ENCODE measurements at places on chromosomes 5 and 9.

DNA sequence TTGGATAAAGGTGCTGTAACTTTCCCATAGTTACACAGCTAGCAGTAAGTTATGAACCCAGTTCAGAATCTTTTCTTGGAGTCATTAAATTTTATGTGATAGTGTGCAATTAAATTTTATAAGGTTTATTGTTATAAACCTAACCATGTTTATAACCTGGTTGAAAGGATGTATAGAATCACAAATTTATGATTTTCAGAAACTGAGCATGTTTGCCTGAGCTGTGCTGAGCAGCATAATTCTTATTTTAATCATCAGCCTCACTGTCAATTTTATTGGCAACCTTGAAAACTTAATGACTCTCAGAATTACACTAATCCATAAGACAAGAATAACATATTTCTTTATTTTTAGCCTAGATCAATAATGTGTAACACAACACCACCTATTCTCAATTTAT, 46.9 kb downstream of the ADAMTS19 start:
- no peak for DNase-seq

DNA sequence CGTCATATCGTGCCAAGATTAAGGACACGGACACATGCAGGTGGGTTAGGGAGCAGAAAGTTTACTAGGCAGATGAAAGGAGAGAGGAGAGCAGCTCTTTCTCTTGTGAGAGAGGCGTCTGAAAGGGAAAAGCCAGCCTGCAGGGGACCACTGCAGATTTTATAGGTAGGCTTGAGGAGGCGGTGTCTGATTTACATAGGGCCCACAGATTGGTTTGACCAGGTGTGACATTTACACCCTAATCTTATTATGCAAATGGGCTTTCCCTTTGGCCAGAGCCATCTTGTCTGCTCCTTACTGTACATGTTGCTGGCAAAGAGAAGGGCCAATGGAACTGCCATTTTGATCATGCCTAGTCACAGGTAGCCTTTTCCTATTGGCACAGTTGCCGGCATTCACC, 137.2 kb upstream of the TAF11L2 start:
- no peak for DNase-seq

GRCh38 chr5:6410421-6410820, 32.1 kb upstream of the MED10 start:
- DNase-seq, result no peak

GRCh38 chr9:18398038-18398437, 75.9 kb upstream of the ADAMTSL1 start:
- DNase-seq, result no peak

DNA sequence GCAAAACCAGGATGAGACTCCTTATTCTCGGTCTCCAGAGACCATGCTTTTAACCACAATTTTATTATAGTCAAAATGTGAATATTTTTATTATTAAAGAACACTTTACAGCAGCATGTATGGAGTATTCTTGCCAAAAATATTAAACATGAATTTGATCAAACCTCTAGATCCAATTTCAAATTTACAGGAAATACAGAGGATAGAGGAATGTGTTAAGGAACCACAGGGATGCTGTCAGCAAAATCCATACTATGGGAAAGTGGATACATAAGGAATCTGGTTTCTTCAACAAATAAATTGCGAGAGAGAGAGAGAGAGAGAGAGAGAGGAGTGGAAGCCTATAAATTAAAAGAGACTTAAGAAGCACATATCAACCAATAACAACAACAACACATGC, 348.2 kb upstream of the NUDT12 start:
- DNase-seq, result no peak

- DNase-seq, result no peak
Measured at GRCh38 chr5:5454391-5454790, 31.9 kb downstream of the ICE1 start.

DNA sequence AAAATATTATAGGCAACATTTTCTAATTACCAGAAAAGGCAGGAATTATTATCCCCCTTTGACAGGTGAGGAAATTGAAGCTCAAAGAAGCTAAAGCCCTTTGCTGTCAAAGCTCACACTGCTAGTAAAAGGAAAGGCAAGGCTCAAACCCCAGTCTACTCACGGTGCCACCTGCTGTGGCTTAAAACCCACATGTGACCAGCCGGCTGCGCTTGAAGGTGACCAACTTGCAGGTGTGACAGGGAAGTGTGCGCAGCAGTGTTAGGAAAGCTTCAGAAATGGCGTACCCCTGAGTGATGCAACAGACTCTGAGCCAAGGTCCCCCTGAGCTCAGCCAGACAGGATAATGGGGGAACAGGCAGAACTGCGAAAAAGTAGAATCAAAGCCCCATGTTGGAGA, 45.2 kb downstream of the PAX5 start:
- no peak for DNase-seq

DNA sequence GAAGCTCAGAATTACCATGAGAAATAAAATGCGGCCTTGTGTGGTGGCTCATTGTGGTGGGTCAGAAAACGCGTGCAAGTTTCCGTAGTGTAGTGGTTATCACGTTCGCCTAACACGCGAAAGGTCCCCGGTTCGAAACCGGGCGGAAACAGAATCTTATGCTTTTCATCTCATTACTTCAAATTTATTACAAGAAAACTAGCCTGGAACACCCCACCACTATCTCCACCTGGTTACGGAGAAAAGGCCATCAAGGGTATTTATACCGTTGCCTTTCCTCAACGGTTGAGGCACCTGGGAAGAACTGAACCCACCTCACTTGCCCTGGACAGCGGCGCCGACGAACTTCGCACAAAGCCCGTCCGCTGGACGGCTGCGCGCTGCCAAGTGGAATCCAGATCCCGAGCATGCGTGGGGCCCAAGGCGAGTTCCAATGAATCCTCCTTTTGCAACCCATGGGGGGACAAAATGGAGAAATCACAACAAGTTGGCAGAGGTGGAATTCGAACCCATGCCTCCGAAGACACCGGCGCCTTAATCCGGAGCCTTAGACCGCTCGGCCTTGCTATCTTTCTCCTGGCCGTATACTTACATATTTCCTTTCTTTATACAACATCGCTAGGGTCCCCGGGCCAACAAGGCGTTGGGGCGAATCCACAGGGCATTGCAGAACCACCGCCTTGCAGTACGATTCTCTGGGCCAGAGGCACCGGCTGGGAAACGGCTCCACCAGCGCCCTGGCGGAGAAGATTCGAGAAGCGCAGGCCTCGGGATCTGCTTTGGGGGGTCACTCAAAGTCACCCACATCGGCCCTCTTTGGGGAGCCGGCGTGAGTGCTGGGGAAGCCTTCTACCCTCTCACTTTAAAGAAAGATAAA, 16.9 kb downstream of the OR2V2 start:
- DNase-seq, result no peak

DNA sequence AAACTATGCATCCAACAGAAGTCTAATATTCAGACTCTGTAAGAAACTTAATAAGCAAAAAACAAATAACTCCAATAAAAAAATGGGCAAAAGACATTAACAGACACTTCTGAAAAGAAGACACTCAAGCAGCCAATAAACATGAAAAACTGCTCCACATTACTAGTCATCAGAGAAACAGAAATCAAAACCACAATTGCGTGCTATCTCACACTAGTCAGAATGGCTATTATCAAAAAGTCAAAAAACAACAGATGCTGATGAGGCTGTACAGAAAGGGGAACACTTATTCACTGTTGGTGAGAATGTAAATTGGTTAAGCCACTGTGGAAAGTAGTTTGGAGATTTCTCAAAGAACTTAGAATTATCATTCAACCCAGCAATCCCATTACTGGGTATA, 101.2 kb upstream of the TRIM32 start:
- peak; percentile 28 for DNase-seq

DNA sequence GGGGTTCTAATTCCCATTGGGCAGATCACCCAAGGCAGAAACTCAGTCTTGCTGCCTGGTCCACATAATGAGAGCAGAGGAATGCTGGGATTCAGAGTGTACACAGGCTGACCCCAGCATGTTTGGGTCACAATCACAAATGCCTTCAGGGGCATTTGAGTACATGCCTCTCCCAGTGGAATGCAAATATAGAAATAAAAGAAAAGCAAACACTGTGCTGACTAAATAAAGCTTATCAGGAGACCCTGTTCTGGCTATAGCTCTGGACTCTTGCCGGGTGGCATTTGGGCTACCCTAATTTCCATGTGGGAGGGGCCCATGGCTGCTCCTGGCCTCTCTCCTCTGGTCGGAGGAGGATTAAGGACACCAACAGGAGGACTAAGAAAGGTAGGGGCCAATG, 121.4 kb downstream of the DOCK8 start:
- peak; percentile 69 for DNase-seq

DNA sequence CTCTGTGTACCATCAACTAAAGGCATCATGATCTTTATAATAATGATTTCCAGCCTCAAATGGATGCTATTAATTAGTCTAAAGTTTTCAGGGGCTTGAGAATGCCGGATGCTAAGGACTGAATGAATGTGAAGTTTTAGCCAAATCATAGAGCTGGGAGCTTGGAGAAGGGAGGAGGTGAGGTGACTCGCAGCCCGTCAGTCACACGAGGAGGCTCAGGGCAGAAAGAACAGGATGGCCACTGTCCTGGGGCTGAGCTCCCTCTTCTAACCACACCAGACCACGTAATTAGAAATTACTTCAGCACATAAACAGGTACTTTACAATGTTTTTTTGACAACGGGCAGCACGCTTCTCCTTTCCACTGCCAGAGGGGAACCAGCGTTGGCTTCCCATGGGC, 222.6 kb downstream of the NPR3 start:
- peak; percentile 58 for DNase-seq

- DNase-seq, result no peak
Measured at GRCh38 chr5:126056851-126057622, 366.2 kb upstream of the GRAMD2B start.

- no peak for DNase-seq
Measured at GRCh38 chr5:368183-369084, 46.9 kb downstream of the AHRR start.

DNA sequence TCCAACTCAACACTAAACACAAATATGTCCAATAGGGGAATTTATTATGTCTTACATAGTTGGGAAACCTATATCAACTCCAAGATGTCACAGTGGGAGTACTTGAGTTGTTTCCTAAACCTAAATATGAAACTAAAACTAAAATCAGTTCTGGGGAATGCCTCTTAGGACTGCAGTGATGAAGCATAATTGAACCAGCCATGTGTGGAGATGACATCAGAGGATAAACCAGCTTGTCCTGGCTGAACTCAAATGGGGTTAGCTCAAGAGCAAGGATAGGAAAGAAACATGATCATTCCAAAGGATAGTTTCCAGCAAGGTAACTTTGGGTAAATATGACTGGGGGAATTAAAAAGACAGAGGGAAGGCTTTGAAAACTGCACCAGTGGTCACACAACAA, 88.9 kb upstream of the PLPPR1 start:
- DNase-seq, result no peak

GRCh38 chr9:84966876-84967830, 297.6 kb downstream of the NTRK2 start:
- no peak for DNase-seq

GRCh38 chr5:173953528-173954090, 35.4 kb upstream of the C5orf47 start:
- DNase-seq, result peak; percentile 81

- no peak for DNase-seq
Measured at GRCh38 chr5:177189965-177190364, 56.4 kb downstream of the NSD1 start.

- no peak for DNase-seq
Measured at GRCh38 chr5:160488394-160489325, 67.0 kb downstream of the PTTG1 start.

DNA sequence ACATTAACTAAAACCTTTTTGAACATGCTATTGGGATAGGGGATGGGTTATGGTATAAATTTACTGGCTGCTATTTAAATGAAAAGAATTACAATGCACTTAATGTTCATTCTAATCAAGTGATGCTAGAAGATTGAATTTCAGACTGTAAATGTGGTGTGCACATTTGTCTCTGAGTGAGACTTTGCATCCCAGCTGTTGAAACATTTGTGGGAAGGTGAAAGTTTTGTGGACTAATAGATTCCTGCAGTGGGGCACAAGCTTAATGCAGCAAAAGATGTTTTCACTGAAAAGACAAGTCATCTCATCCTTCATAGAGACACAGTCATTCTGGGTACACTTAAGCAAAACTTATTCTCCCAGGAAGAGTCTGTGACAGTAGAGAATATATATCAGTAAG, 323.6 kb downstream of the NFIB start:
- DNase-seq, result no peak

DNA sequence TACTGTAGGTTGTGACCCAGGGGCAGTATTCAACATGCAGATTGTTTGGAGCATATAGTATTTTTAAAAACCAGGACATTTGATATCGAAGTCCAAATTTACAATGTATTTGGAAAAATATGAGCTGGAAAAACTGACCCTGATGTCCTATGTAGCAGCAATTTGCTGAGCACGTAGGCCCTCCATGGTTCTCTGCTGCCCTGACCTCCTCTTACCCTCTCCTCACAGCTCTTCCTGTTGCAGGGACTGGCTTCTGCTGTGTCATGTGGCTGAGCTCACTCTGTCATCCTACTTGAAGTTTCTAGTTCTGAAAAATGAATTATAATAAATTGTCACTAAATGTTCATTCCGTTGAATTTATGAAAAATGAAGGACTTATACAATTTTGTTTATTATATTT, 4.1 kb upstream of the ASPN start:
- DNase-seq, result no peak

GRCh38 chr9:85743275-85744128, 1.7 kb upstream of the AGTPBP1 start:
- peak; percentile 98 for DNase-seq

DNA sequence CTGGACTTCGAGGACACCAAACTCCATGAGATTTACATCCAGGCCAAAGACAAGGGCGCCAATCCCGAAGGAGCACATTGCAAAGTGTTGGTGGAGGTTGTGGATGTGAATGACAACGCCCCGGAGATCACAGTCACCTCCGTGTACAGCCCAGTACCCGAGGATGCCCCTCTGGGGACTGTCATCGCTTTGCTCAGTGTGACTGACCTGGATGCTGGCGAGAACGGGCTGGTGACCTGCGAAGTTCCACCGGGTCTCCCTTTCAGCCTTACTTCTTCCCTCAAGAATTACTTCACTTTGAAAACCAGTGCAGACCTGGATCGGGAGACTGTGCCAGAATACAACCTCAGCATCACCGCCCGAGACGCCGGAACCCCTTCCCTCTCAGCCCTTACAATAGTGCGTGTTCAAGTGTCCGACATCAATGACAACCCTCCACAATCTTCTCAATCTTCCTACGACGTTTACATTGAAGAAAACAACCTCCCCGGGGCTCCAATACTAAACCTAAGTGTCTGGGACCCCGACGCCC, 1.3 kb downstream of the PCDHGC3 start:
- DNase-seq, result no peak

GRCh38 chr5:172659909-172660628, 19.0 kb downstream of the NEURL1B start:
- DNase-seq, result peak; percentile 28

GRCh38 chr5:126119887-126120442, 303.2 kb upstream of the GRAMD2B start:
- DNase-seq, result no peak

- no peak for DNase-seq
Measured at GRCh38 chr9:71726723-71727122, 41.6 kb downstream of the CEMIP2 start.
